Kidney epithelial cell (primary cell): ENCODE measurements at places on chromosomes 5 and 9.

DNA sequence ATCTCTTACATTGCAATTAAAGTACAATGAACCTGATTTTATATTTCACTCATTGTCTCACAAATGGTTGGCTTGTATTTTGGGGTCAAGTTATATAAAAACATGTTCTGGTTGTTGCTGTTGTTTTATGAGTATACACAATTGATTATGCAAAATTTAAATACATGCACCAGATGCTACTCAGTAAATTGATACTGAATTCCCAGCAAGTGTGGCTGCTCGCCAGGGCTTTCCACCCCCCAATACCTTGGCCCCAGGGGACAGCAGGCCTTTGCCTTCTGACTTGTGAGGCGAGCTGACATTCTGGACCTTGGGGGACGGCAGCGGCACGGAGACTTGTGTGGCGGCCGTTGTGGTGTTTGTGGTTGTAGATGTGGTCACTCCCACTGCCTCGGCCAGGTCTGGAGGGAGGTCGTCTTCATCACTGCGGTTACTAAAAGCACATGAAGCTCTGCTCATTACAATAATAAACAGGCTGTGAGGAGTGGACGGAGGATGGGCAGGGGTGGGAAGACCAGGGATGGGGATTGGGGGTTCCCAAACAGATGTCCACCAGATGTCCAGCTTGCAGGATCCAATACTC, 27.0 kb upstream of the FRRS1L start:
- no peak for DNase-seq

DNA sequence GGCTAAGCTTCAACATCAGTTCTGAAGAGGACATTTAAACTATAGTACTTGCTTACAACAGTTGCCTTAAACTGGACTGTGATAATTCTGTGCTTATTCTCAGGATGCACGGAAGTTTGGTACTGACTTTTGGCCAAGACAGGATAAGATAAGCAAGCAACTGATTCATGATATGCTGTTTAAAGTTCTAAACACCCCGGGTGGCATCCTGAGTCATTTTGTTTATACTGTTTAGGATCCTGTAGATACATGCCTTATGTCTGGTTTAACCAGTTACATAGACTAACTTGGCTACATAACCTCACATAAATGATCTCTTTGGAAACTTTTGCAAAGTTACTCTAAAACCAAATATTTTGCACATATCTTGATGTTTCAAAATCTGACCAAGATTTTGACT, 95.9 kb downstream of the CDH9 start:
- no peak for DNase-seq

GRCh38 chr5:5964347-5964746, 414.0 kb downstream of the MED10 start:
- DNase-seq = no peak

DNA sequence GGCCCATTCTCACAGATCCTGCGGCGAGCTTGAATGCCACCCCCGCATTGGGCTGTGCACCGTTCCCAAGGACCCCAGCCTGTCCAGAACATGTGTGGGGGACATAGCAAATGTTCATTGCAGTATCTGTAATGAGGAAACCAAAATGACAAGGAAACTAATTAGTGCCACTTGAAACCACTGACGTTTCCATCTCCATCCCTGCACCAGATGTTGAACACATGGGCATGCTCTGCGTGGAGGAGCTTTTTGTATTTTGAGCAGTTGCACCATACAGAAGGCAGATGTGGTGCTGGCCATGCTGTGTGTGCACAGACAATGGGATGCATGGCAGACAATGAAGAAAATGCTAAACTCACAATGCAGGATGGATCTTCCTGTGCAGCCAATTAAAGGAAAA, 437.7 kb downstream of the SEMA5A start:
- DNase-seq = no peak

GRCh38 chr5:1860949-1861348, 21.8 kb downstream of the IRX4 start:
- DNase-seq = no peak

GRCh38 chr5:94841598-94842322, 223.3 kb downstream of the SLF1 start:
- DNase-seq = no peak

- no peak for DNase-seq
Observed at GRCh38 chr5:180080486-180081280, 9.1 kb upstream of the RNF130 start.

GRCh38 chr9:126293522-126293889, 33.1 kb upstream of the MVB12B start:
- no peak for DNase-seq

DNA sequence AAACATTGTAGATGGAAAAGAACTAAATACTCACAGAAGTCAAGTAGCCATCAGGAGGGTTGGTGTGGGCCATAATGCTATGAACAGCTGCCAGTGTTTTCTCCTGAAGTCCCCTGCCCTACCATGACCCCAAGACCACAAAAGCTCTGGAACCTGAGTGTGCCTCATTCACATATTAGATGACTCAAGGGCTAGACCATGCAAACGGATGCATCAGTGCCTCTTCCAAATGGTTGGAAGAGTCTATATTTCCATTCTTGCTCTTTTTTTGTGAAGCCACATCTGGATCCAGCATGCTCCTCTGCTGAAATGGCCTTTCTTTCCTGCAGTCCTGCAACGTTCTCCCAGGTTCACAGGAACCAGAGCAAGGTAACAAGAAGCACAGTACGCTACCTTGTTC, 136.6 kb upstream of the EPB41L4A start:
- DNase-seq = peak; percentile 25

GRCh38 chr9:71349218-71349617, 227.8 kb upstream of the TRPM3 start:
- DNase-seq = no peak

DNA sequence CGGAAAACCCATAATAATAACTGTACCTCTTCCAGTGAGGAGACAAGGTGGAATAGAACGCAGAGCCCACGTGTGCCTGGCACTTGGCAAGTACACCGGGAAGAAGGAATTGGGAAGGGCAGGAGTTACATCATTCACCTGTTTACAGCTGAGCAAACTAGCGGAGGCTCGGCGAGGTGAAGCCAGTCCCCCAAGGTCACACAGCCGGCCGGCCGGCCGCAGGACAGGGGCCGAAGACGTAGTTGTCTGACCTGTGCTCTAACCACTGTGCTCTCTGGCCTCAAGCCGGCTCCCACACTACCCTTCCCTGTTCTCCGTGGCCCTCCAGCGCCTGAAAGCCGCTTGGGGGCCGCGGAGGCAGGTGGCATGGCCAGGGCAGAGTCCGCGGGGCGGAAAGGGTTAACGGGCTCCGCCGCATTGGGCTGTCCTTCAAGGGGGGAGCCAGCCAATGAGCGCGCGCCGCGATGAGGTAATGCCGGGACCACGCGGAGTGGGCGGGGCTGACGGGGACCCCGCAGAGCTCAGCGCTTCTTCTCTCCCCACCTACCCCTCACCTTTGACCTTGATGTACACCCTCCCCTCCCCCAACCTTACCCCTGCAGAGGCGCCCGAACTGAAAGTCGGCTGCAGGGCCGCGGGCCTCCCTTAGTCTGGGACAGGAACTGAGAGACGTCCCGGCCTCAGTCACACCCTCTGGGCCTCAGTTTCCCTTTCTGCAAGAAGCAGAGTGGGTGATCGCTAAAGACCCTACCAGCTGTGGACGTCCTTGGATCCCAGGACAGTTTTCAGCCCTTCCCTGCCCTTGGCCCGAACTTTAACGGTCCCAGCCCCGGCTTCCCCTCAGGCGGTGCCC, 125.1 kb downstream of the C9orf50 start:
- no peak for DNase-seq

GRCh38 chr5:73338256-73339050, 110.1 kb downstream of the FOXD1 start:
- DNase-seq = no peak

GRCh38 chr9:13386935-13387733, 107.6 kb upstream of the MPDZ start:
- DNase-seq = peak; percentile 29

- DNase-seq = no peak
Observed at GRCh38 chr9:5479994-5480694, 29.8 kb downstream of the CD274 start.

- DNase-seq = no peak
Observed at GRCh38 chr9:23538067-23538402, 288.0 kb downstream of the ELAVL2 start.

DNA sequence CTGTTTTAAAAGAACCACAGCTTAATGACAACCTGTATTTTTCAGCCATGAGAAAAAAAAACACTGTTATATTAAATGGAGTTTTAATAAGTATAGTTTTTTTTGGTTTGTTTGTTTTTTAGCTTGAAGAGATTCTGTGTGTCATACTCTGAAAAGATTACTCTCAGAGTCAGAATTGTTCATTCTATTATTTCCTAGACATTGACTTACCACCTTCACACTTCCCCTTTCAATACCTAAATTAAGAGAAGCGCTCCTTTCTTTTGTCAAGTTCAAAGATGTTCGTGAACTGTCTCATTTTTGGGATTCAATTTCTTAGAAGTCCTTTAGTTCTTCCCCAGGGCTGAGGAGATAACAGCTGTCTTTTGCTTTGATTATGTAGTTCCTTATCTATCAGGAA, 1201.6 kb upstream of the NUDT12 start:
- no peak for DNase-seq

GRCh38 chr5:73030995-73031394, 75.2 kb downstream of the FCHO2 start:
- peak; percentile 80 for DNase-seq

DNA sequence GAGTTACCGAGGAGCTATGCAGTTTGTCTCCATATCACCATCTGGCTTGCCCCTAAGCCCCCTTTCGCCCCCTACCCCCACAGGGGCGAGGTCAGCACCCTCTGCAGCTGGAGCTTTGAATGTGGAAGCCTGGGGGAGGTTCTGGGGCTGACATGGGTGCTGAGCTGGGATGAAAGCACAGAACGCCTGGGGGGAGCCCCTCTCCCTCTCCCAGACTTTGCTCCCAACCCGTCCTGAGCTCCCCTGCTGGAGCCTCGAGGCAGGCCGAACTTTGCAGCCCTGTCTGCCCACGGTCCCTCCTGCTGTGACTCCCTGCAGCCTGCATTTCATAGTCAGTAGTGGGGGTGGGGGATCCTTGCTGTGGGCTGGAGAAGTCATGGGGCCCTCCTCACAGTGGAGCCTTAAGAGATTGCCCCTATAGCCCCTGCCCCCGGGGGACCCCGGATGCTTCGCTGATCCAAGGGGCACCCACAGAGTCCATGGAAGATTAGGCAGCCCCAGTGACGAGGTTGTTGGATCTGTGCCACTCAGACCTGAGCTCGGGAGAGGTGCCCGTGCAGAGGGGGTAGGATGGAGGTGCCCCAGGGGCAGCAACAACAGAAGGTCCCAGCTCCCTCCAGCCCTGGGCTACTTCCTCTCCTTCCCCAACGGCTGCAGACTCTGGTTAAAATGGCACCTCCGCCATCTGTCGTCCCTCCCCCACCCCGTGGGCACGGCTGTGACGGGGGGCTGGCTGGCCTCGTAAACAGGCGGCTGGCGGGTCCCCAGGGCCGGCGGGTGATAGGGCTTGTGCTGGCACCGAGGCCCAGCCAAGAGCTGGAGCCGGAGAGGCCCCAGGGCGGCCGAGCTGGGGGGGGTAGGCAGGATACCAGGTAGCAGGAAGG, 162.0 kb downstream of the C9orf50 start:
- DNase-seq = no peak
